Activated T-helper 9 cell treated with anti-CD3 and anti-CD28 coated beads, Interleukin-2, amount 50 U/mL, for 16 hours (primary cell): ENCODE measurements at places on chromosomes 1 and 21.

DNA sequence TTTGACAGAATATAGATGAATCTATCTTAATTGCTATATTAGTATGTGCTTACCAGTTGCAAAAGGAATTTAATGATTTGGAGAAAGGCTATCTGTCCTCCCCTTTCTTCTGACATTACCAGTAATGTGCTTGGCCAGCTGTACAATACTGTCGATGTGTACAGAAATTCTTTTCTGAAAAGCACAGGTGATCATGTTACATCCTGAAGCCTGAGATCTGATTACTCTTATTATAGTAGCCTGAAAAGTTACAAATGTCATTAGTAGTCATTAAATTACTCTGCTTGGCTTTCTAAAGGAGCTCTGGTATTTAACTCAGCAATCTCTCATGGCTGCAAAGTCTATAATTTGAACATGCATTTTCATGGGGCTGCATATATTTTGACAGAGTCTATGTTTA, 209.8 kb downstream of the PTPRC start:
- no peak for DNase-seq

- DNase-seq = no peak
Observed at GRCh38 chr1:8040586-8040985, 14.5 kb upstream of the ERRFI1 start.

DNA sequence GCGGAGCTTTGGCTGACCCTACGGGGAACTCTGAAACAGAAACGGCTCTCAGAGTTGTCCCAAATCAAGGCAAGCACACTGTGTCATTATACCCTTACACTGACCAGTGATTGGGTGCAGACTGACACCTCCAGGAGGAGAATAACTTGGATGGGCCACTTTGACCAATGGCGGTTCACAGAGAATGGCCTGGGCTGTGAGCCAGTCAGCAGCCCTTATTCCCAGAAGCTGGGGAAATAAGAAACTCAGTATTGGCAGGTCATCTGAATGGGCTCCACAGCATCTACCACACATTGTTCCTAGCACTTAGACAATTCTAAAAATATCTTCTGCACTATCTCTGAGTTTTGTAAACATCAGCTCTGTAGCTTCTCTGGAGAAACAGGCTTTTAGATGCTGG, 265.2 kb downstream of the ADGRL2 start:
- DNase-seq = no peak

- DNase-seq = no peak
Observed at GRCh38 chr1:90370686-90371447, 346.2 kb downstream of the BARHL2 start.

- DNase-seq = no peak
Observed at GRCh38 chr1:52237430-52237829, 95.5 kb downstream of the ZFYVE9 start.

DNA sequence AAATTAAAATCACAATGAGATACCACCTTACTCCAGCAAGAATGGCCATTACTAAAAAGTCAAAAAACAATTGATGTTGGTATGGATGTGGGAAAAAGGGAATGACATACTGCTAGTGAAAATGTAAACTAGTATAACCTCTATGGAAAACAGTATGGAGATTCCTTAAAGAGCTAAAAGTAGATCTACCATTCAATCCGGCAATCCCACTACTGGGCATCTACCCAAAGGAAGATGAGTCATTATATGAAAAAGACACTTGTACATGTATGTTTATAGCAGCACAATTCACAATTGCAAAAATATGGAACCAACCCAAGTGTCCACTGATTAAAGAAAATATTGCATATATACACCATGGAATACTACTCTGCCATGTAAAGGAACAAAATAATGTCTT, 37.2 kb downstream of the SUSD4 start:
- DNase-seq = no peak

DNA sequence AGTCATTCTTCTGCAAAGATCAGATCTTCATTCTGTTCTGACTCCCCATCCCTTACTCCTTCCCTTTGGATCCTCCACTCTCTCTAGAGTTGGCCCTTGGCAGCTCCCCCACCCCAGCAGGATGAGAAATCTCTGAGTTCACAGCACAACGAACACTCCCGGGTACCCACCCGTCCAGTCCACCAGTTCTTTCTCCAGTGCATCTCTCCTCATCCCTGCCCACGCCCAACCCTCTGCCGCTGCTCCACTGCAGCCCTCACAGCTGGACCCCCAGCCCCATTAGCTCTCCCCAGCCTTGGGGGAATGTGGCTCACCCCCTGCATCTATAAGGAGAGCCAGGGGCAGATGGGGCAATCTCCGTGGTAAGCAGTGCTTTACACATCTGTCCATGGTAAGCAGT, 125.7 kb downstream of the MATN1 start:
- no peak for DNase-seq

- DNase-seq = no peak
Observed at GRCh38 chr1:36420409-36420808, 22.7 kb upstream of the LSM10 start.

DNA sequence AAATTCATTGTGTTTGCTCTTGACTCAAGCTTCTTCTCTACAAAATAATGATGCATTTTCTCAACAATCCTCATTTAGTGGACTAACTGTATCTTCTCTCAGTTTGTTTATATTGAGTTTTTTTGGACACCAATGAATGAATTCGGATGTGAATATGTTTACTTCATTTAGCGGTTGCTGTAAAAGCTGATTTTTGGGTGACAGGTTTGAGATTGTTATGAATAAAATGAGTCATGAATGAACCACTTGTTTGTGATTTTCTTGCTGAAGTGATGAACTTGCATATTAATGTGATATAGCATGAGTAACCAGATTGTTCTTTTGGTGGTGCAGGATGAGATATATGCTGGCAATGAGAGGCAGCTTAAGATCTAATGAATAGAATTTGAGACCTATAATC, 3.1 kb downstream of the DNM3 start:
- no peak for DNase-seq

DNA sequence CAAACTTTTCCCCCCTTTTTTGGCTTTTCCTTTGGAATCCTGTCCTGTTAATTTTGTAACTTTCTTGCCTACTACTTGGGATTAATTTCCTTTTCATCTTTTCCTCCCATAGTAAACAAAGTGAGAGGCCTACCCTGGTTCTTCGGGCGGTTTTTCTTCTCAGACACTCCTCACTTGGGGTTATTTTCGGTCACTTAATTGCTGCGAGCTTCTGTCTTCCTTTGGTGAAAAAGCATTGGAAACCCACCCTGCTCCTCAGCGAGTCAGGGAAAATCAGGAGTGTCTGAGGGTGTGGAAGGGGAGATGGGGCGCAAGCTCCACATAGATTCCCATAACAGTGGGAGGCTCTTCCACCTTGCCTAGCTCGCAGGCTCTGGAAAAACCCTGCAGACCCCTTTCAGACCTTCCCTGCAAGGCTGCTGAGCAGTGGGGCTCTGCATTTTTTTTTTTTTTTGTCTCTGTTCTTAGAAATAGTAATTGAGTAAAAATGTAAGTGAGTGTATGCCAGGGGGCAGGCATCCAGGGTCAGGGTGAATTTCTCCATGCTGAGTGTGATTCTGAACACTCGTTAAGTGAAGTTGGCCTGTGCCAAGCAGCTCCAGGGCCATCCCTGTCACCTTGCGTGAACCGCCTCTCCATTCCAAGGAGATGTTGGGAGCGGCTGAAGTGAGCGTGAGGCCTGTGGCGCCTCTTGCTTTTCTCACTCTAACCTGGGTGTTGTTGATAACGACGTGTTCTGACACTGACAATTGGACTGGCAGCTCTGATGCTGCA, 20.3 kb downstream of the TGFB2 start:
- no peak for DNase-seq

DNA sequence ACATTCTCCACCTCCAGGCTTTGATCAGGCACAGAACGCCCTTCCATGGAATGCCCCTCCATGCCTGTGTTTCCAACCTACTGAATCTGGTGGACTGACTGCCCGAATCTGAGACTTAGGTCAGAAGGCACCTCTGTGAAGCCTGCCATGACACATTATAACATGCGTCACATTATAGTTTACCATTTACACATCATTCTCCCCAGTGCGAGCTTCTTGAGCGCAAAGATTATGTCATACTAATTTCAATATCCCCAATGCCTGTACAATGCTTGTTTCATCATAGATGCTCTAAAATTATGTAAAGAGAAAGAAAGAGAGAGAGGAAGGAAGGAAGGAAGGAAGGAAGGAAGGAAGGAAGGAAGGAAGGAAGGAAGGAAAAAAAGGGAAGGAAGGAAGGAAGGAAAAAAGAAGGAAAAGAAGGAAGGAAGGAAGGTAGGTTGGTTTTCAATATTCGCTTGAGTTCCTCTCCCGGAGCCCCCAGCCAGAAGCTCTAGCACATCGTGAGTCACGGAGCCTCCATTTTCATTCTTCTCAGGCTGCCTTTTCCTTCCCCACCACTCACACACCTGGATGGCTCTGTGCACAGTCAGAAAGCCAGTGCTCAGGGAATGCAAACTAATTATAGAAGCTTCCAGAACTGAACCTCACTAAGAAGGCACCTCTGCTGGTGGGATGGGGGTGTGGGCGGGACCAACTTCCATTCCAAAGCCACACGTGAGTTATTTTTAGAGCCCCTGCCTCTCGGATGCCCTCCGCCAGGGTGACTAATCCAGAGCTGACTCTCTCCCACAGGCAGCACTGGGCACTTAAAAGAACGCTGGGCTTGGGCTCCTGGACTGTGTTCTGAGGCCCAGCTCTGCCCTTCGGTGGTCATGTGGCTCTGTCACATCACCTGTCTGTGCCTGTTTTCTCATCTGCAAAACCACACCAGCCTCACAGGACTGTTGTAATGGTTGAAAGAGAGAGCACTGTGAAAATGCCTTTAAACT, 27.4 kb downstream of the LAMB3 start:
- DNase-seq = no peak

DNA sequence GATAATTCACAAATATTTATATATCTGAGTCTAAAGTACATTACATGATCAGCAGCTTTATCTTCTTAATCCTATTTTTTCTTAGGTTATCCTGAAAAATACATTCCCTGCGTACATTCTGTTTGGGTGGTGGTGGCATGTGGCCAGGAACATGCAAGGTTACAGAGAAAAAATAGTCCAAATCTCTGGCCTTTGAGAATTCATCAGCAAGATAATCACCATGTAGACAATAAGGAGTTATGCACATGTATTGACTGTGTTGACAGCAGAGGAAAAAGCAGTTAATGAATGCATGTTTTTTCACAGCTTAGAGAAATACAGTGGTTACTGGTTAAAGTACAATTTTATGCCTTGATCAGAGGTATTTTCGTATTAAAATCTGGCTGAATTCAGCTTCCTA, 49.0 kb downstream of the ABCA4 start:
- no peak for DNase-seq

GRCh38 chr1:13869172-13869797, 169.3 kb downstream of the PRDM2 start:
- DNase-seq = no peak

GRCh38 chr1:99115231-99115630, 110.6 kb upstream of the PLPPR5 start:
- DNase-seq = no peak

- DNase-seq = no peak
Observed at GRCh38 chr1:233668146-233668724, 54.3 kb downstream of the KCNK1 start.

GRCh38 chr1:151371370-151372057, 991 bp downstream of the SELENBP1 start:
- DNase-seq = no peak

- no peak for DNase-seq
Observed at GRCh38 chr1:8249838-8250237, 68.1 kb upstream of the SLC45A1 start.

- no peak for DNase-seq
Observed at GRCh38 chr1:228405979-228406228, 731 bp downstream of the TRIM11 start.

- DNase-seq = no peak
Observed at GRCh38 chr1:6105763-6106162, 60.1 kb downstream of the KCNAB2 start.

- no peak for DNase-seq
Observed at GRCh38 chr1:87136607-87137341, 191.9 kb upstream of the LMO4 start.

DNA sequence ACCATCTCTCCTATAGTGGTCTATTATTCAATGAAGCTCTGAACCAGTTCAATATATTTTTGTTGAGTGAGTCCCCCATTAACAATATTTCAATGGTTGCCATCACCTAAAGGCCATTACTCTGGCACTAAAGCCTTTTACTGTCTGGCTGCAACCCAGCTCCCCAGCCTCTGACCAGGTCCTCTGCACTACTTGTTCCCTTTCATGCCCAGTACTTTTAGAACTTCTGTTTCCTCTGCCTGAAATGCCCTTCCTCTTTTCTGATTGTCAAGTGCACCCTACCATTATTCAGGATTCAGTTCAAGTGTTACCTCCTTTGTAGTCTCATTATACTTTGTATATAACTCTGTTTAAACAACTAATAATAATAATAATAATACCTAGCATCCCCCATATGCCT, 30.4 kb upstream of the ZFYVE9 start:
- DNase-seq = no peak

DNA sequence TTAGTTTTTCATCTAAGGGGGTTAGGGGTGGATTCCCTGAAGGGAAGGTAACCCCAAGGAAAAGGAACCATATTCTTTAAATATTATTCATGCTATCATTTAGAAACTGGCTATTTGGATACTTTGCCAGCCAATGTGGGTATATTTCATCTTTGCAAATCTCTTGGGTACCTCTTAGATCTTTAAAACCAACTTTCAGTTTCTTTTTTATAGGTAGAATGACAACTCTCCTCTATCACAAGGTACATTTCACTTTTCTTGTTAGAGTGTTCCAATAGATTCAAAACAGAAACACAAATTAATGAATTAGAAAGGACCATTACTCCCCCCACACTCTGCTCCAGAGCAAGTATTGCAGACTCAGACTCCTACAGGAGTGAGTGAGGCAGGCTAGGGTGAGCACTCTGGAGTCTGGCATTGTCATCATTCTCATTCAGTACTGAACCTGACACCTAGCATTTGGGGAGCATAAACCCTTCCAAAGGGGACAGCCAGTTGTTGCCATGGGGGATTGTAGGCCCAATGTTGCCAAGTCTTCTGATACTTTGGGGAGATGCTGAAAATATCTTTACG, 43.0 kb downstream of the MACO1 start:
- no peak for DNase-seq

DNA sequence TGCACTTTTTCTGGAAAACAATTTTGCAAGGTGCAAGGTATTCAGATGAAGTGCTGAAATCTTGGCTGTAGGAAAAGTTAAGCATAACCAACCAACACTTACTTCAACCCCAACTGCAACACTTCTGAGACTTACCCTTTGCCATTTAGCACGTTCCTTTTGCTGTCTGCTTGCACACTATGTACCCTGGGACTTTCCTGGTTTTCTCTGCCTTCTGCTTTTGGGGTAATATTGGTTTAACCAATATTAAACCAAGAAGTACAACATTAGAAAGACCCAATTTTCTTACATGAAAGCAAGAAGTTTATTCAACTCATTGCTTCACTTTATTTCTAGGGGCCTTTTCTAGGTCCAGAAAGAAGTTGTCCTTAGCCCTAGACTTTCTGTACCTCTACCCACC, 193.0 kb downstream of the HLX start:
- no peak for DNase-seq
